Fibroblast of skin of right biceps (primary cell): ENCODE measurements at places on chromosomes 2 and 18.

DNA sequence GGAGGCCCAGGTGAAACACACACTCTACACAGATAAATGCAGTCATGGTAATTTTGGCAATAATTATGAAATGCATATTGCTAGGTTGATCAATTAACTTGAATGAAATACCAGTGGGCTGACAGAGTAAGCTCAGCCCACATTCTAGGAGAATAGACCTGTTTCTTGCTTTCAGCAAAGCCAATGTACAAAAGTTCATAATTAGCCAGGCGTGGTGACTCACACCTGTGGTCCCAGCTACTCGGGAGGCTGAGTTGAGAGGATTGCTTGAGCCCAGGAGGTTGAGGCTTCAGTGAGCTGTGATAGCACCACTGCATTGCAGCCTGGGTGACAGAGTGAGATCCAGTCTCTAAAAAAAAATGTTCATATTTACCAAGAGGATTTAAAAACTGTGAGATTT is 15.7 kb upstream of the MBP start:
- no peak for DNase-seq

DNA sequence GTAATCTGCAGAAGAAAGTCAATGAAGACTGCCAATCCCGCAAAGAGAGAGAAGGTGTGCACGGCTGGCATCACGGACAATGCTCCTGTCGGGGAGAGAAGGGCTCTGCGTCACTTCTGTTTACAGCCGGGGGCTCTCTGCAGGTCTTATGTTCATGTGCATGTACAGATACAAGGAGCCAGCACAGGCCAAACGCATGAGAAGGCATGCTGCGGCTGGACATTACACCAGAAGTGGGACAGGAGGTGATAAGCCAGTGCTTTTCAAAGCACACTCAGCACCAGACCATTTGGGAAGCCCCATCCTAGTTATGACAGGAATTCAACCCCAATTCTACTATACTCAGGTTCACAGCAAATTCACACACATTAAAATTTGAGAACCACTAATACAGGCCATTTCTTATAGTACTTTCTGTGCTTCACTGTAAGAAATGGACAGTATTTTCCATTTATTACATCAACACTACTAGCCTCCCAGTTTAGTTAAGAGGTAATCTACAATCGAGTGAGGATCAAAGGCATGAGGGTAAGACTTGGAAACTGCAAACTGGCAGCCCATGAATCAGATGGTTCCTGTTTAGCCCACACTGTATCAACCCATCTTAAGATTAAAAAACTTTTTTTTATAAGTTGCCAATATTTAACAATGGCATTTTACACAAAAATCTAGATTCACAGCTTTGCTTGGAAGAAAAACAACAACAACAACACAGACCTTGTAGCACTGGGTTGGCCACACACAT is 38.2 kb downstream of the RMC1 start:
- DNase-seq: no peak

DNA sequence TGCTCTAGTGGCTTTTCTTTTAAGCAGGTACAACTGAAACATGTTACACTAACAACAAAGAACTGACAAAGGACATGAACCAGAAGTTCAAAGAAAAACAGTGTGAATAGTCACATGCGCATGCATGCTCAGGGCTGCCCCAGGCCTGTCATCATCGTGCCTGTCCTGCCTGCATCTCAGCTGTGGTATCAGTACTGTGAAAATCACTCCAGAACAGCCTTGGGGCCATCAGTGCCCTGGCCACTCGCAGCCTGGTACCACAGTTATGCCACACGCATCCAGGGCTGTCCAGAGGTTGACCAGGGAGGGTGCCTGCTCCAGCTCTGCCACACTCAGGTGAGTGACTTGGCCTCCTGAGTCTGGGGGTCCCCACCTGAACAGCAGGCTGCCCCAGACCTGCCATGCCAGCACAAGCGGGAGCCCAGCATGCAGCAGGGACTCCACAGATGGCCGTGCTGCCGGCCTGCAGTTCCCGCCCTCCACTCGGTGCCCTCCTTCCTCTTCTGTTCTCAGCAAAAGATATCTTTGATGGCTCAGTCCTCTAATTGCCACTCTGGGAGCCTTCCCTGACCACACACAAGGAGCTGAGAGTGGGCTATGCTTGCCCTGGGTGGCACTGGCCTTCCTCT is 12.3 kb downstream of the LIMS2 start:
- DNase-seq: no peak

DNA sequence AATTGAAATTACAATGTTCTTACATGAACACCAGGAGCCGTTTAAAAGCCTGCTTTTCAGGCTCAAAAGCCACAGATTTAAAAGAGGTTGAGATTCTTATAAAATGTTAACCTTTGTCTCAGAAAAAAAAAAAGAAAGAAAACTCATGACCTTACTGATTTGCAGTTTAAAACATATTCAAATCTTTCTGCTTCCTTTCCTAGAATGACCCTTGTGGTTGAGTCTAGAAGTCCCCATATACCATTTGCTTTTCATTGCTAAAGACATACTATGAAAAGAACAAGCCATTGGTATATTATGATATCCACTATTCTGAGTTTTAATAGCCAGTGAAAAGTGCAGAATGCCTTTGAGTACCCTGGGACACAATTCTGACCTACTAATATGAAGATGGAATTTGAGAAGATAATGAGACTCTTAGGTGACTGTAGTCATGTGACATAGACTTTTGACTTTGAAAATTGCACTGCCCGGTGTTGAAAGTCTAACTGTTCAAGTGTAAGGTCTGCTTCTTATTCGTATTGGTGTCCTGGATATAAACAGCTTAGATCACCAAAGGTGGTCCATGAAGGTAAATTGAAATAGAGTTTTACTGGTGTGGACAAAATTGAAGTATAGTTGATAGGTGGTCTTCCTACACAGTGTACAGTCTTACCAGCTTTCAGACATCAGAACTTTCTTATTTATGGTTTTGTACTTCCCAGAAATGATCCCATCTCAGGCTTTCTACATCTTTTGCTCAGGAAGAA is 117.0 kb downstream of the DOCK10 start:
- DNase-seq: no peak

DNA sequence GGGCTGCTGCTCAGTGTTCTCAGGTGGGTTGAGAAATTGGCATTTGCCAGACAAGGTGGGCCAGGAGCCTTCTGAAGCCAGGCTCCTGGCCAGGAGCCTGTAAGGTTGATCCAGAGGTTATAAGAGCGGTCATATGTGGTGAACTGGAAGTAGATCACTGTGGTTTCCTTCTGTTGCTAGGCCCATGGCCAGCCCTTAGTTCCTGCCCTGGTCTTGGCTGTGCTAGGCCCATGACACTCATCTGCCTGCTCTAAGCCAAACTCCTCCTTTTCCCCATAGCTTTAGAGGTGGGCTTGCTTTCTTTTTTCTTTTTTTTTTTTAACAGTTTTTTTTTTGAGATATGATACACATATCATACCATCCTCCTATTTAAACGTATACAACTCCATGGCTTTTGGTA is 5.0 kb upstream of the MGAT5 start:
- no peak for DNase-seq

DNA sequence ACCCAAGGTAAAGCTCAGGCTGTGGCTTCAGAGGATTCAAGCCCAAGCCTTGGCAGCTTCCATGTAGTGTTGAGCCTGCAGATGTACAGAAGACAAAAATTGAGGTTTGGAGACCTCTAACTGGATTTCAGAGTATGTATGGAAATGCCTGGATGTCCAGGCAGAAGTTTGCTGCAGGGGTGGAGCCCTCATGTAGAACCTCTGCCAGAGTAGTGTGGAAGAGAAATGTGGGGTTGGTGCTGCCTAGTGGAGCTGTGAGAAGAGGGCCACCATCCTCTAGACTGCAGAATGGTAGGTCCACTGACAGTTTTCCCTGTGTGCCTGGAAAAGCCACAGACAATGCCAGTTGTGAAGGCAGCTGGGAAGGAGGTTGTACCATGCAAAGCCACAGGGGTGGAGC is 239.9 kb downstream of the SPAG16 start:
- DNase-seq: no peak

GRCh38 chr18:80197528-80197927 is 49.8 kb downstream of the PARD6G start:
- DNase-seq: no peak

GRCh38 chr2:225041207-225041850 is 939 bp downstream of the DOCK10 start:
- peak; percentile 57 for DNase-seq

- DNase-seq: peak; percentile 81
These were observed 5.0 kb downstream of the SFTPB start for GRCh38 chr2:85662899-85663593.

GRCh38 chr2:233791151-233791882 is 13.2 kb downstream of the MROH2A start:
- no peak for DNase-seq

DNA sequence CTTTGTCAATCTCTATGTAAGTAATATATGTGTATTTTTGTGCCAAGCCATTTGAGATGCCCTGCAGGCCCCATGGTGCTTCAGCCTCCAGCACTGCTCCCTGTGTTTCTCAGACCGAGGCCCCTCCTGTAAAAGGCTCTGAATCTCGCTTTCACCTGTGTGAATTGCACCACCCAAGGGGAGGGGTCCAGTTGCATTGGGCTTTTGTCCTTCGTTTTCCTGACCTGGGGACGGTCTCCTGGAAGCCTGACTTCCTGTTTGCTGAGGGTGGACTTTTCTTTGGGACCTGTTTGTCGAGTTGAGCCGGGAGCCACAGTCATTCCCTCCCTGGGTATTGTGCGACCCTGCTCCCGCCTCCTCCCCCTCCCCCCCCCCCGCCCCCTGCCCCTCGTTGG is 48.9 kb downstream of the AGAP1 start:
- no peak for DNase-seq

DNA sequence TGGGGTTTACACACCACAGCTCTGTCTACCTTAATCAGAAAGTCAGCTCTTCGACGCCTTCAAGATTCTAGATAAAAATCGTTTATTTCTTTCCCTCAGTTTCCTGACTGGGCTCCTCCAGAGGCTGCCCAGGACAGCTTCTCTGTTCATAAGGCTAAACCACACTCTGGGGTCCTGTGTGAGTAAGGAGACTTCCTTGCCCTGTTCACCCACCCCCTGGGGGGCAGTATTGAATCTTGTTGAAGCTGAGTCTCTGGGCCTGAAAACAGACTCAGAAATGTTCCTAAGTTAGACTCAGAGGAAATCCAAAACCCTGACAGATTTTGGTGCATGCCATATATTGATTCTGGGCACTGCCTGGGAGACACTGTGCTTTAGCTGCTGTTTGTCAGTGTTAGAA is 43.0 kb downstream of the G6PC2 start:
- no peak for DNase-seq

- DNase-seq: no peak
These were observed 98.1 kb downstream of the MMADHC start for GRCh38 chr2:149489452-149489851.

DNA sequence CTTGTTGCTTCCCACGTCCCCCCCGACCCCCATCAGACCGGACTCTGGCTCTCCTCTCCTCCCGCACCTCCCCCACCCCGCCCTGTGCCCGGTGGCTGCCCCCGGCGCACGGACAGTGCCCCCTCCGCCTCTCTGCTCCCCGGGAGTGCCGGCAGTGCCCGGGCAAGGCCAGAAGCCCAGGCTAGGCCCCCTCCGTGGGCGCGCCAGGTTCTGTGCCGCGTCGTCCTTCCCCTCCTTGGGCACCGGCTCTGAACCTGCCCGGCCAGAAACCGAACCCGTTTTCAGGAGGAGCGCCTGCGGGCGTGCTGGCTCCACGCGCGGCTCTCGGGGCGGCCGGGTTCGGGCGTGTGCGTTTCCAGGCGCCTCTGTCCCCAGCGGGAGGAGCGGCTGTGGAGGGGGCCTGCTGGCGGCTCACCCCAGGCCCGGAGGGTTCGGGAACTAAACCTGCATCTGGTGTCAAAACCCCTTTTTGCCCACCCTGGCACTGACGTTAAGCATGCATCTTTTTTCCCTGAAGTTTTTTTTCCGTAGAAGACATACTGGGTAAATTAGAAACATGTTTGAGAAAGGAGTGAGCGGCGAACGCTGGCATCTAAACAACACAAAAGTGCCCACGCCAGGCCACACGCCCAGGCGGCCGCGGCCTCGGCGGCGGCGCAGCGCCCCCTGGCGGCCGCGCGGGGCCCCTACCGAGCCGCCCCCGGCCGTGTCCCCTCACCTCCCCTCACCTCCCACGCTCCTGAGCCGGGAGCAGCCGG is 123.9 kb upstream of the SLC1A4 start:
- peak; percentile 75 for DNase-seq

- DNase-seq: peak; percentile 4
These were observed 447 bp downstream of the RETSAT start for GRCh38 chr2:85353876-85354285.

DNA sequence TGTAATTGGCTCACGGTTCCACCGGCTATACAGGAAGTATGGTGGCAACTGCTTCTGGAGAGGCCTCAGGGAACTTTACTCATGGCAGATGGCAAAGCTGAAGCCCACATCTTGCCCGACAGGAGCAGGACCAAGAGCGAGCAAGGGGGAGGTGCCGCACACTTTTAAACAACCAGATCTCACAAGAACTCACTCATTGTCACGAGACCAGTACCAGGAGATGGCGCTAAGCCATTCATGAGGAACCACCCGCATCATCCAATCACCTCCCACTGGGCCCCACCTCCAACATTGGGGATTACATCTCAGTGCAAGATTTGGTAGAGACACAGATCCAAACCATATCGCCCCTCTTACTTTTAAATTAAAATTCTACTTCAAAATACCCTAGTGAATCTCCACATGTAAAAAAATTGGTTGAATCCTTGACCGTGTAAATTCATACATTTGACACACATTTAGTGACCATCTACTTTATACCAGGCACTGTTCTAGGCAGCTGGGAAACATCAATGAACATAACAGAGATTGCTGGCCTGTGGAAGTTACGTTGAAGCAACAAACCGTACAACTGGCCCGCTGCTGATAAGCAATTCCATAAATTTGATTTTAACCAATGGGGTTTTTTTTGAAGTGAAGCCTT is 87.6 kb downstream of the ALPK2 start:
- peak; percentile 38 for DNase-seq

DNA sequence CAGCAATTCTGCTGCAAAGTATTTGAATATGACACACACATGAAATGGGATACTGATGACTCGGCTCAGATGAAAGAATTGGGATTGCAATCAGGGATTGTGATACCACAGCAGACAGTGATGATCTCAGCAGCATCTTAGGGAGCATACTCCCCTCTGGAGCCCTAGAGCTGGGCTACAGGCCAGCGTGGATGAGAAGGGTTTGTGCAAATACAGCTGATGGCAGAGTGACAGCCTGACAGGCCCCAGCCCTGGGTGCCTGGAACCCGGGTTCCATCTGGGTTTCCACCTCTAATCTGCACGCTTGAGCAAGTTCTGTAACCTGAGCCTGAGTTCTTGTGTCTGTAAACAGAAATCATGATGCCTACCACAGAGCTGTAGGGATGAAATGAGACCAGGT is 418.0 kb downstream of the LRATD1 start:
- peak; percentile 79 for DNase-seq

DNA sequence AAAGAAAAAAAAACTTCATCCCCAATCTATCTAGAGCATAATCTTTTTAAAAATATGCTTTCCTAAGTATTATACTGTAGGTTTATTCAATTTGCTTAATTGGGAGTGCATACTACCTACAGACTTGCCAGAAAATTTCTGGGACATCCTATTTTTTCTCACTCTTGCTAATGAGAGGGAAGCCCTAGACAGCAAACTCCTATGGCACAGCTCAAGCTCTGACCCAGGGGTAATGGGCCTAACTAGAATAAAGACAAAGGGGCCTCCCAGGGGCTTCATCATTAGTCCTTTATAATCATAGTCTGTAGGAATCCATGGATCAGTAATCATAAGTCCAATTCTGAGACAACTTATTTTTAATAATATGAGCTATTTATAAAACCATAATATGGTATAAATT is 142.6 kb upstream of the ITGA4 start:
- no peak for DNase-seq
